ENCODE measurements at places on chromosomes 4 and X.

GRCh38 chrX:130726661-130727060 lies 176.3 kb downstream of the ENOX2 start:
- DNase-seq = no peak

DNA sequence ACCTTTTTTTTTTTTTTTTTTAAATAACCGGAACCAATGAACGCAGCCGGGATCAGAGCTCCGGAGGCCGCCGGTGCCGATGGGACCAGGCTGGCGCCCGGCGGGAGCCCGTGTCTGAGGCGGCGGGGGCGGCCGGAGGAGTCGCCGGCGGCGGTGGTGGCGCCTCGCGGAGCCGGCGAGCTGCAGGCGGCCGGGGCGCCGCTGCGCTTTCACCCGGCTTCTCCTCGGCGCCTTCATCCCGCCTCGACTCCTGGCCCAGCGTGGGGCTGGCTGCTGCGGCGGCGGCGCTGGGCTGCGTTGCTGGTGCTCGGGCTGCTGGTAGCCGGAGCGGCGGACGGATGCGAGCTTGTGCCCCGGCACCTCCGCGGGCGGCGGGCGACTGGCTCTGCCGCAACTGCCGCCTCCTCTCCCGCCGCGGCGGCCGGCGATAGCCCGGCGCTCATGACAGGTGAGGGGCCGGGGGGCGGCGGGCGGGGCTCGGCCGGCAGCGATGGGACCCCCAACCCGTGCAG lies 337 bp downstream of the STIM2 start:
- DNase-seq = peak; percentile 73

GRCh38 chr4:39286263-39286662 lies 79.9 kb downstream of the RFC1 start:
- DNase-seq = no peak

- no peak for DNase-seq
Observed at GRCh38 chrX:134373736-134374135, 86.2 kb upstream of the HPRT1 start.

GRCh38 chrX:134632355-134632754 lies 25.9 kb downstream of the PLAC1 start:
- no peak for DNase-seq

DNA sequence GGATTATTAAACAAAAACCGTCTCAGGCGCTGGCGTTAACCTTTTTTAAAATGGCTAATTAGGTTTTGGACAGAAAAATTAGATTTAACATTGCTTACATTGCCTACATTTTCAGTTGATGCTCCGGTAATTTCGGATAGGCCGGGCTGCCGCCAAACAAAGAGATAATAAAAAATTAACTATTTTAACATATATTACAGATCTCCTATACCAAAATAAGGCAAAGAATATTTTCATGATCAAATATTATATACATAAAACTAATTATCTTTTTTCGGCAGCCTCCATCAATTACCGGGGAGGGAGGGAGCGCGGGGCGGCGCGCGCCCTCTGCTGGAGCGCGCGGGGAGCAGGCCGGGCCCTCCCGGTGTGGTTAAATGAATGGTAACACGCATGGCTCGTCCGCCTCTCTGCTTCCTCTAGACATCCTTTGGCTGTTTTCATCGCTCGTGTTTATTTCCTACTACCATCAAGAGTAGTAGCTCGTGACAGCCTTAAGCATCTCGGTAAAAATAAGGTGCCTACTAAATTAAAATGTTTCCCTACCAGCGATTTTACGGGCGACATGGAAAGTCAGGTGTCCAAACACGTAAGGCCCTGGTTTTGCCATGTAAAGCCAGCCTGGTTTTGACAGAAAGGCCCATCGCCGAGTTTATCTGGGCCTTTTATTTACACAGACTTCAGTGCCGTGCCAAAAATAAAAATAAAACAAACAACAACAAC lies 52.4 kb upstream of the TMEM33 start:
- DNase-seq = peak; percentile 66

DNA sequence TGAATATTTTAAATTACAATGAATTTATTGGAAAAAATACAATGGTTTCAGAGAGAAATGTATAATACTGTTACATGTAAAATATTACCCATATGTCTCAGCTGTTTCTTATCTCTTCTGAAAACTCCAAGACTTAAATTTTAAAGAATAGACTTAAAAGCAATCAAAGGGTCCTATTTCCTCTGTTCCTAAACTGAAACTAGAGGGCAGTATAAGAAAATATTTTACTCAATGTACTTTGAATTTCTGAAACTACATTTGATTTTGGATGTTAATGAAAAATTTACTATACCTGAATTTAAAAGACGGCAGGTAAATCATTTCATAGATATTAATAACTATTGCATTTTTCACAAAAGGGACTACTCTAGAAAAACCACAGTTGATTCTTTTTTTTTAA lies 200.2 kb downstream of the LRBA start:
- no peak for DNase-seq

DNA sequence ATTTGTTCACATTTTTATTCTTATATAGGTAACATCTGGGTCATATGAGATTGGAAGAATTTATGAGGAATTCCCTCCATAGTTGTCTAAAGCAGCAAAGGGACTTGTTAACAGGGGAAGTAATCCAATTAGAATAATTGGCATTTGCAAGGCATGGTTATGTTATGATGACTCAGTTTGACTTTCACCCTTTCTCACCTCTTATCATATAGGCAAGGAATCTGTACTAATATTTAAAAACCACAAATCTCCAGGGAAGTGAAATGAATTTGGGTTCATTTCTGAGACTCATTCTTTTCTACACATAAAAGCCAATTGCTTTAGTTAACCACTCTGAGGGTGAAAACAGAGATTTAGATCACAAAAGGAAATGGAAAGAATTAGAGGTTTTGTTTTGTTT lies 281.5 kb upstream of the DKK2 start:
- DNase-seq = no peak

GRCh38 chr4:7902826-7903225 lies 36.8 kb downstream of the AFAP1 start:
- no peak for DNase-seq

DNA sequence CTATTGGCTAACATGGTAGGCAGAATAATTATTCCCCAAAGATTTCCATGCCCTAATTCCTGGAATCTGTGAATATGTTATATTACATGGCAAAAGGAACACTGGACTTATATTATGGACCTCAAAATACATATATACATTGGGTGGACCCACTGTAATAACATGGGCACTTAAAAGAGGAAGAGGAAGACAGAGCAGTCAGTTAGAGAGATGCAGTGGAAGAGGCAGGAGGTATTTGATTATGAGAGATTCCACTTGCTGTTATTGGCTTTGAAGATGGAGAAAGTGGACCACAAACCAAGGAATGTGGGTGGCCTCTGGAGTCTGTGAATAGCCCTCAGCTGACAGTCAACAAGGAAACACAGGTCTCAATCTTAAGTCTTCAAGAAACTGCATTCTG lies 14.0 kb upstream of the ART3 start:
- no peak for DNase-seq

DNA sequence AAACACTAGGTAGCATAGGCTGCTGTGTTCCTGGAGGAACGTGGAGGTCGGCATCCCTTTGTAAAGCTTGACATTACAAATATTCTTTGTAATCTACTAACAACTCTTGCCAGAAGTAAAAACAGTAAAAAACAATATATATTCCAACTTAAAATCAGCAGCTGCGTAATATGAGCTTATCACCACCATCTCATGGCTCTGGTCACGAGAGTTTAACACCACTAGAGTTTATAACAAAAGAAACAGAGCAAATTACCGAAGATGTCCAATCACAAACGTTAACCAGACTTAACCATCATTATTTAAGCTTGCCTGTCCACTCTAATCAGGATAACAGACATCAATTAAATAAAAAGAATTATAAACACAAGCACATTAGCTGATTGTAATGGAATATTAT lies 236.7 kb downstream of the PCDH7 start:
- DNase-seq = no peak

DNA sequence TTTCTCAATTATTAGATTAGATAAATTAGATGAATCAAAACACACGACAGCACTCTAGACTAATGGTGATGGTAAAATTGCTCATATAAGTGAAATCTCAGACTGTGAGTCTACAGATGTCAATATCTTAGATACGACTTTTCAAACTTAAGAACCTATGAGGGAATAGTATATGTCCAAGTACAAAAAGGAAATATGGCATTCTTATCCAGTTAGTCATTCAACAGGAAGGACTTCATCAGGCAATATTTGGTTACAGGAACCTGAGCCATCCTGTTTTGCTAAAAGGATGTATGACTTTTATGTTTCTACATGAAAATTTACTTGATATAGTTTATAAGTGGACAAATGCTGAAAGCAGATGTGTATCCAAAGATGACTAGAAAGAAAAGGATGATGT lies 107.0 kb downstream of the CT47B1 start:
- no peak for DNase-seq

- DNase-seq = no peak
Observed at GRCh38 chr4:103306870-103307375, 108.8 kb upstream of the CENPE start.

DNA sequence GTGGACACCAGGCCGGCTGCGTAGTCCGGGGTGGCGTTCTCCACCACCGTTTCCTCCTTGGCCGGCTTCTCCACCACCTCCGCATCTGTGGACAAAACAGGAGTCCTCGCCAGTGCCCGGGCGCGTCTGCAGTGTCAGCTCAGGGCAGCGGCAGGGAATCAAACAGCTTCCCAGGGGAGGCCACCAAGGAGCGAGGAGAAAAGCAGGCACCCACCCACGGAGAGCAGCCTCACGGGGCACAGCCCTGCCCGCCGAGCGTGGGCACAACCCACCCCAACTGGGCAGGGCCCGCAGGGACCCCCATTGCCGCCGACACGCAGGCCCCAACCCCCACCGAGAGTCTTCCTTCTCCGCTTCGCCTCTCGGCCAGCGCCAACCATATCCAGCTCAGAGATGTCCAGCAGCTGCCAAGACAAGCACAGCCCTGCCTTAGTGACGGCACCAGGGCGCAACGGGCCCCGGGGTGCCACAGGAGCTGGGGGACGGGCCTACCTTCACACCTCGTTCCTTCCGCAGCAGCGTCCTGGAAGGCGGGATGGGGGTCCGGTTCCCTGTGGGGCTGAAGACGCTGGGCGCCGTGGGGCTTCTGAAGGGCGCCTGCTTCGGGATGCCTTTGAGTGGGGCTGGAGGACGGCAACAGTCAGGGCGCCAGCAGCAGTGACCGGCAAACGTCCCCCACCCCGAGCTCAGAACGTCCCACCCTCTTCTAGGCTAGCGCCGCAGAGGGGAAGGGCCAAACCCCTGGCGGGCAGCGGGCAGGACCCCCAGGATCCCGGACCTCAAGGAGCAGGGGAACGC lies 22.8 kb downstream of the NELFA start:
- DNase-seq = no peak

DNA sequence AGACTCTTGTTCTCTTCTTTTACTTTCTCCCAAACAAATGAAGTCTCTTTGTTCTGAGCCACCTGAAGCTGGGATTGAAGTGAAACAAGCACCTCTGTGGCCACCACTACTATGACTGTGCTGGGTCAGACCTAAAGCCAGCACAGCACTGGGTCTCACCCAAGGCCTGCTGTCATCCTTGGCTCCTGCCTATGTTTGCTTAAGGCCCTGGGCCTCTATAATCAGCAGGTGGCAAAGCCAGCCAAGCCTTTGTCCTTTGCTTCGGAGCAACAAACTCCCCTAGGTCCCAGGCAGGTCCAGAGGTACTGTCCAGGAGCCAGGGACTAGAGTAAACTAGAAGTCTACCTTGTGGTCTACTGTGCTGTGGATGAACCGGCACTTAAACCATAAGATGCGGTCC lies 220.6 kb upstream of the ARSJ start:
- DNase-seq = no peak

DNA sequence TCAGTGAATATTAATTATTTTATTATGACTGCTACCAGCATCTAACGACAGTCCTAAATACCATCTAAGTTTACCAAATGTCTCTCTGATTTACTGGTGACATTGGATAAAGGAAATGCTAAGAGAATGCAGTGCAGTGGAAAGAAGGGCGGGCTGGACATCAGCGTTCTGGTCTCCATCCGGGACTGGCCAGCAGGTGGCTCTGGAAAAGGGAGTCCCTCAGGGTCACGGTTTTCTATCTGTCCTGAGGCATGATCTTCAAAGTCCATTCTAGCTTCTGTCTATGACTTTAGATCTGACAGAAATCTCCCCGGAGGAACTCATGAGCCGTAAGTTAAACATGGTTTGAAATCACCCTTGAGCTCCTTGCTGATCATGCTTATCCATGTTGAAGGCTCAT lies 3.3 kb downstream of the TRIM2 start:
- no peak for DNase-seq

DNA sequence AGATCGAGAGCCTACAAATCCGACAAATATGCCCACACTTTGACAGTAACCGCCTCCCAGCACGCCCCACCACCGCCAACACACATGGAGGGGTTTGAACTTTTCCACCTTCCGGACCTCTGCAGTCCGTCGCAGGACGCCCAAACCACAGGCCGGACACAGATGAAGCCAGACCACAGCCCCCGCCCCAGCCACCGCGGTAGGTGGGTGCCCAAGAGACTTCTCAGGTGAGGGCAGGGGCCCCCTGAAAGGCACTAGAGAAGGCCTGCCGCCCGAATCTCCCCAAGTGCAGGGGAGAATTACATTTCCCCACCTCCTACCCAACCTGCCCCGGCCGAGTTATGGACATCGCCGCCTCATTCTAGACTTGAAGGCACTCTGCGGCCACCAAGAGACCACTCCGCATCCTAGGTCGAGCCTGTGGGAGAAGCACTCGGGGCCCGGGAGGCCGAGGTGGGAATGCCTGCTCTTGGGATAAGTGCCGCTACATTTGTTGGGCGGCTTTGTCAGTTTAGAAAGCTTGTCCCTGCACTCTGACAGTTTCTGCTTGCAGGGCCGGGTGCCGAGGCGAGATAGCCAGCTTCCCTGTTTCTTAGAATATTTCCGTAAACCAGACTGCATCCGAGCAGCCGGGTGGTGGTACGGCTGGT lies 21.5 kb downstream of the HAND2 start:
- no peak for DNase-seq

GRCh38 chr4:985123-985830 lies 1.6 kb upstream of the IDUA start:
- DNase-seq = peak; percentile 79

GRCh38 chr4:3077796-3078195 lies 3.3 kb downstream of the HTT start:
- DNase-seq = no peak

- DNase-seq = no peak
Observed at GRCh38 chr4:180148737-180149136, 2094.5 kb upstream of the TENM3 start.

GRCh38 chr4:186161138-186161537 lies 30.2 kb upstream of the CYP4V2 start:
- no peak for DNase-seq

DNA sequence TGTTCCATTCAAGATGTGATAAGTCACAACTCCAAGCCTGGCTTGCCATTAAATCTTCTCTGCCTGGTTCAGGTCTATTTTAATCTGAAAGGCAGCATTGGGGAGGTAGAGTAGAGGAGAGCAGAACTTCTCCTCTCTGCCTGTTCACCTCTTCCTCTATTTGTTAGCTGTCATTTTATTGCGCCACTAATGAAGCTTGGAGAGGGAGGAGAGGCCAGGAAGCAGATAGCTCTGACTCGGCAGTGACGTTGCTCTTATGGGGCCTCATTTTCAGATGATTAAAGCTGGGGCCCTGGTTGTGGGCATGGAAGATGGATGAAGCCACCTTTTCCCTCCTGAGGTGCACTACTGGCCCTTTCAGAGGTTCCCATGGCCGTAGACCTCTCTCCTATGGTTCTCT lies 207.3 kb downstream of the MID1IP1 start:
- DNase-seq = no peak

- no peak for DNase-seq
Observed at GRCh38 chrX:15207384-15207783, 62.5 kb downstream of the ASB9 start.

- no peak for DNase-seq
Observed at GRCh38 chr4:3231471-3231870, 17.5 kb upstream of the MSANTD1 start.

GRCh38 chrX:124910611-124911010 lies 409.1 kb upstream of the TEX13C start:
- no peak for DNase-seq

Measured in activated T-cell treated with anti-CD3 and anti-CD28 coated beads, Interleukin-2, amount 50 U/mL, for 1 hour (primary cell).